ENCODE measurements at places on chromosomes 6 and 20. TPM values are rescaled to one million over a fixed set of nuclear protein-coding genes. Genes with fewer than 3 reads are reported as not detected.

CRYBG1 gene
- total RNA-seq = 3.0 TPM

CST7 gene
- total RNA-seq = 1.2 TPM

C20orf96 gene
- 16.8 TPM for total RNA-seq

DNA sequence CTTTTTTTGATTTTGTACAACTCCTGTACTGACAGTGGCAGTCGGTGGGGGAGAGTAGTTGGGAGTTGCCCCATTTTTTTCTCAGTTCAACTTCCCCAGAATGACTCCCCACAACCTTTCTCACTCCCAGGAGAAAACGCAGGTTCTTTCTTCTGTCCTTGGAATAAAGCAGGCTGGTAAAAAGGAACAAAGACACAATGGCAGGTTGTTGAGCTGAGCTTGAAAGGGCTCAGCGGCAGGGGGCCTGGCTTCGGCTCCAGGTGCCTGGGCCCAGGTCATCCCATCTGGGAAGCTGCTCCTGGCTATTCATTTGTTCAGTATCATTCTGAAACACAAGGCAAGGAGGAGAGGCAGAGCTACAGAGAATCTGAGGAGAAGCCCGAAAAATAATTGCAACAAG lies 46.2 kb downstream of the PROKR2 start:
- no peaks in the 10 kb centered on the region for H3K36me3 ChIP-seq
- no peaks in the 10 kb centered on the region for H3K27me3 ChIP-seq
- H3K4me1 ChIP-seq = no peaks in the 10 kb centered on the region
- no peak for DNase-seq

DNA sequence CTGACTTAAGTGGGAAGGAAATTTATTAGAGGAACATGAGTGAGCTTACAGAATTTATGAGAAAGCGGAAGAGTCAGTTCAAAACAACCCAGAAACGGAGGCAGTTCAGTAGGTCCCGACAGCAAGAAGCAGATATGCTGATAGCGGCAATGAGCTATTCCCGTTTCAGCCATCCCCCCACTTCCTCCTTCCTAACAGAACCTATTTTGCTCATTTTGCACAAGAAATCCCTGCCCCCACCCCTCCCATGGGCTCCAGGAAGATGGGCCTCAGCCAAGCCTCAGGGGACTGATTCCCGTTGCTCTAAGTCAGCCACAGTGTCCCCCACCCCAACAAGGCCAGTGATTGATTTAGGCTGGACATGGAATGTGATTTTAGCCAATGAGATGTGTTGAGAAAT lies 157.5 kb downstream of the CEBPB start:
- no peak overlapping the region for H3K4me3 ChIP-seq
- H3K36me3 ChIP-seq = no peaks in the 10 kb centered on the region
- no peak overlapping the region for H3K27ac ChIP-seq
- no peaks in the 10 kb centered on the region for H3K27me3 ChIP-seq
- H3K4me1 ChIP-seq = peaks cover 8% of the 10 kb centered on the region

DNA sequence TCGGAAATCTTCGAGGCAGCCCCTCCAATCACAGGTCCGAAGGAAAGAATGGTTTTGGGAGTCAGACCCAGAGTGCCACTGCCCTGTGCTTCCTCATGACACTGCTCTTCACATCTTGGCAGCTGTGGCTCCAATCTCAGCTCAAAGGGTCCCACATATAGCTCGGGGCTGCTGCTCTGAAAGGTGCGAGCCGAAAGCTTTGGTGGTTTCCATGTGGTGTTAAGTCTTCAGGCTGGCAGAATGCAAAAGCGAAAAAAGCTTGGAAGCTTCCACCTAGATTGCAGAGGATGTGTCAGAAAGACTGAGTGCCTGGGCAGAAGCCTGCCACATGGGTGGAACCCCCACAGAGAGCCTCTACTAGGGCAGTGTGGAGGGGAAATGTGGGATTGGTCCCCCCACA lies 314.3 kb upstream of the CHD6 start:
- DNase-seq = no peak
- H3K36me3 ChIP-seq = no peaks in the 10 kb centered on the region
- H3K4me1 ChIP-seq = no peaks in the 10 kb centered on the region
- no peak overlapping the region for H3K27ac ChIP-seq
- H3K27me3 ChIP-seq = no peaks in the 10 kb centered on the region

DNA sequence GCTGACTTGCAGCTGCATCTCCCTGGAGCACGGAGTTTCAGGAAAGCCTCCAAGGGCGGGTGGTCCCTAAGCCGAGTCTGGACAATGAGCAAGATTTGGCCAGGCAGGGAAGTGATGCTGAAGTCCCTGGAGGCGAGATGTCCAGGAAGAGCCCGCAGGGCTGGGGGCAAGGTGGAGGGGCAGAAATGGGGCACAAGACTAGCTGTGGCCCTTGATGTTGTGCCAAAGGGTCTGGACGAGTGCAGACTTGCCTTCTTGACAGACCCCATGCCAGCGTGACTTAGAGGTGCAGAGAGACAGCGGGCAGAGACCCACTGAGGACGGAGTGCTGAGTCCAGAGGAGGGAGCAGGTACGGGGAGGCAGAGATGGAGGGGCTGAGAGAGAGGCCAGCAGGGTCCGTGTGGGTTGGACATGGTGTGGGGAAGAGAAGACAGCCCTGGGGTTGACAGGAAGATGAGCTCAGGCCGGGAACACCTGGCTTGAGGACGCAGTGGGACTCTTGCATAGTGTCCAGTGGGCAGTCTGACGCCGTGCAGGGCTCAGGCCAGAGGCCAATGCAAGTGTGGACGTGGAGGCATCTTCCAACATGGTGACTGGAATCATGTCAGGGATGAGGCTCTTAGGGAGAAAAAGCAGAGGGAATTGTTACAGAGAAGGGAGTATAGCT lies 8.7 kb downstream of the UNC93A start:
- H3K4me3 ChIP-seq = no peak overlapping the region
- no peak for DNase-seq
- no peaks in the 10 kb centered on the region for H3K36me3 ChIP-seq
- H3K27me3 ChIP-seq = no peaks in the 10 kb centered on the region

DNA sequence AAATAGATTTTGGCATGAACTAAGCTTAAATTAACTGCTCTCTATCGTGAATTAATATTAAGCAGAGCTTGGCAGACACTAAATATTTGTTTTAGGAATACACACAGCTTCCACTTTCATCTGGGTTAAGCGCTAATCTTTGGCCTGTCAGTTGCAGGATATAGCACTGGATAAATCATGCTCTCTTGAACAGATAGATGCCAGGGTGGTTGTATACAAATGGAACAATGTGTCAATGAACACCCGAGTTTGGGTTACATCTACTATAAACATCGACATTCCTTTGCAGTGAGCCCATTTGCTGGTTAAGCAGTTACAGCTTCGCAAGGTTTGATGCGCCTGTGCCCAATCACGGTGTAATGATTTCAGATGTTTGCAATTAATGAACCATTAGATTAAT lies 338.2 kb upstream of the ZFP64 start:
- no peaks in the 10 kb centered on the region for H3K4me1 ChIP-seq
- no peak for DNase-seq
- H3K27me3 ChIP-seq = no peaks in the 10 kb centered on the region
- H3K27ac ChIP-seq = no peak overlapping the region
- H3K36me3 ChIP-seq = no peaks in the 10 kb centered on the region
- H3K4me3 ChIP-seq = no peak overlapping the region

DNA sequence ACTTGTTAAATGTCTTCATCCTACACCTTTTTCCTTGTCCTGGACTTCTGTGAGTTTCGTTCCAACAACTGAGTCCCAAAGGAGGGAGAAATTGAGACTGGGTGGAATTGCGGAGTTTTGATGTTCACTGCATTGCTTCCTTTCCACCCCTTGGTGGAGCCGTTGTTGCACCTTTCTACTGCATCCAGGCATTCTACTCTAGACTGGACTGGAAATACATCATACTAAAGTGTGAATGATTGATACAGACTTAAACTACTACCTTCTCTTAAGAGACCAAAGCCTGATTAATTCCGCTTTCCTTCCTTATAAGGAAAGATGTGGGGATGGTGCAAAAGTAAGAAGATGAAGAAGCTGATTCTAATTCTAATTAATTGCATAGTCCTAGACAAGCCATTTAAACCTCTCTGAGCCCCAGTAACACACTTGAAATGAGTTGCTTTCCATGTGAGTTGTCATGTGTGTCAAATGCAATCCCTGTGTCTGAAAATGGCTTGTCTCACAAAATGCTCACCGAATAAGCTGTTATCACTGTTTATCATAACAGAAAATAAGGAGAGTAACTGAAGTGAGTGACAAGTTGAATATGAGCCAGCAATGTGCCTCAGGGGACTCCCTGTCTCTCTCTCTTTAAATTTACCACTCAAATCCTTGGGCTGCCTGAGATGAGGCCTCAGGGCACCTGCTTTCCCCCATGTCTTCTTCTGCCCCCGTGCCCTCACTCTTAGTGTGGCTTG lies 338.3 kb upstream of the CHD6 start:
- H3K36me3 ChIP-seq = no peaks in the 10 kb centered on the region
- no peak overlapping the region for H3K27ac ChIP-seq
- H3K4me3 ChIP-seq = no peak overlapping the region
- no peak for DNase-seq
- H3K4me1 ChIP-seq = no peaks in the 10 kb centered on the region
- no peaks in the 10 kb centered on the region for H3K27me3 ChIP-seq

DNA sequence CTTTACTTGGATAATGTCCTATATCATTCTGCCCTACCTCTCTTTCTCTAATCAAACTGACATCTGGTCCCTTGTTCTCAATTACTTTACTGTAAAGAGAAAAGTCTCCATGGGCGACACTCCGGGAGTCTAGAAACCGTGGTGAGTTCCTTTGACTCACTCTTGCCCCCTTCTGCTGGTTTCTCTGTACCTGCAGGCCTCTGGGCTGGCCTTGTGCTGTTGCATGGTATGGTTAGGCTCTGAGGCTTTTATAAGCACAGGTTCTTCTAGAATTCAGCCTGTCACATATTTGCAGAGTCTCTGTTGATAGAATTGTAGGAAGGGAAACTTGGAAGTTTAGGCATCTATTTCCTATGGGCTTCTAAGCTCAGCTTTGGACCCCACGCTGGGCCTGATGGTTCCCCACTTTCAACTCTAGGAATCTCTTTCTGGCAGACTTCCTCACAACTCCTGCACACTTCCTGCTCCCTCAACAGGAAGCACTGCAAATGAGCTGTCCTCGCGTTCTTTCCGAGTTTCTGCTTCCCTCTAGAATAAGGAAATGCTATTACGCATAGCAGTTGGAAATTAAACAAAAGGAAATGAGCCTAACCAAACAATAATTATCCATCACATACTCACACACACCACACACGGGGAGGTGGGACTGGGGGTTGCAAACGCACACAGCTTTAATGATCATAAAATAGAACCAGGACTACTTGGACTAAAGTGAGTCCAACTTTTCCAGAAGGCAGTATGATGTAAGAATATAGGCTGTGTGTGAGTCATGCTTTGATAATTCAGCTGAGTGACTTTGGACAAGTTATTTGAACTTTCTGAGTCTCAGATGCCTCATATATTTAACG lies 683.3 kb downstream of the QKI start:
- no peak overlapping the region for H3K27ac ChIP-seq
- H3K4me3 ChIP-seq = no peak overlapping the region
- H3K4me1 ChIP-seq = no peaks in the 10 kb centered on the region
- no peak for DNase-seq
- no peaks in the 10 kb centered on the region for H3K27me3 ChIP-seq
- no peaks in the 10 kb centered on the region for H3K36me3 ChIP-seq

GRCh38 chr6:53320964-53321363 lies 27.8 kb downstream of the ELOVL5 start:
- no peaks in the 10 kb centered on the region for H3K36me3 ChIP-seq
- DNase-seq = no peak
- H3K4me3 ChIP-seq = no peak overlapping the region
- no peaks in the 10 kb centered on the region for H3K27me3 ChIP-seq

DNA sequence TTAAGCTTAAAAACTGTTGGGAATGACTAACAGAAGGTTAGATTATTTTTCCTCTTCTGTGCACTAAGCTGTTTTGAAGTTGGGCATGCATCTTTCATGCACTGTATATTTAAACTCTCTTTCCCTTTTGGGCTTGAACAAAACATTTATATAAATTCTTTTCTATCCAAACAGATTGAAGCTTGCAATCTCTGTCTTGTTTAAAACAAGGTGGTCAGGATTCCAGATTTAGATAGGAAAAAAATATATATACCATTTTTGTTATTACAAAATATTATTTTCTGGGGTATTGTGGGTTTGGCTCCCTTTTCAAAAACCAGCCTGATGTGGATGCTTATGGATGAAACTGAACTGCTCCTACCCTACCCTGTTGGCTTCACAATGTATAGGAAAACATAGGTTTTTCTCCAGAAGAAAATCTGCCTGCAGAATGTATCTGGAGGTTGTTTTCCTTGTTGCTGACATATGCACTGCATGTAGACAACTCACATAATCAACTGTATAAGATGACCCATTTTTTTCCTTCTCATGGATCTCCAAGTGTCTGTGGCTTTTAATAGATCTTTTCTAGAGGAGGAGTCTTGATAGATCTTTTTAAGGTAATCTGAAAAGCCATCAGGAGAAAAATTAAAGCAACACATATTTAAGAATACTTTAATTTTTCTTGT lies 146.3 kb downstream of the PRL start:
- no peak overlapping the region for H3K27ac ChIP-seq
- no peak for DNase-seq
- H3K27me3 ChIP-seq = no peaks in the 10 kb centered on the region
- peaks cover 5% of the 10 kb centered on the region for H3K4me1 ChIP-seq
- H3K36me3 ChIP-seq = no peaks in the 10 kb centered on the region

Data from ovary (tissue), 10 donors.